Heart right ventricle (tissue), 16 donors: ENCODE measurements at places on chromosomes 4 and X. TPM values are rescaled to one million over a fixed set of nuclear protein-coding genes. Genes with fewer than 3 reads are reported as not detected.

GRCh38 chr4:3613967-3614730 lies 81.9 kb upstream of the LRPAP1 start:
- DNase-seq: peak; percentile 41
- H3K36me3 ChIP-seq: no peaks in the 10 kb centered on the region
- H3K27me3 ChIP-seq: no peaks in the 10 kb centered on the region
- no peak overlapping the region for H3K27ac ChIP-seq

Gene UTP3
- 17.3 TPM for total RNA-seq

Gene ZFYVE28
- total RNA-seq: 2.9 TPM

Gene OTUD4
- 24.2 TPM for total RNA-seq

GRCh38 chr4:159103384-159103990 lies 608 bp downstream of the RAPGEF2 start:
- H3K27ac ChIP-seq: peak overlapping the region; percentile 98
- peaks cover 43% of the 10 kb centered on the region for H3K4me1 ChIP-seq
- H3K36me3 ChIP-seq: no peaks in the 10 kb centered on the region
- H3K27me3 ChIP-seq: no peaks in the 10 kb centered on the region
- DNase-seq: peak; percentile 70
- peak overlapping the region; percentile 99 for H3K4me3 ChIP-seq

Gene FAM184B
- not detected for total RNA-seq

DNA sequence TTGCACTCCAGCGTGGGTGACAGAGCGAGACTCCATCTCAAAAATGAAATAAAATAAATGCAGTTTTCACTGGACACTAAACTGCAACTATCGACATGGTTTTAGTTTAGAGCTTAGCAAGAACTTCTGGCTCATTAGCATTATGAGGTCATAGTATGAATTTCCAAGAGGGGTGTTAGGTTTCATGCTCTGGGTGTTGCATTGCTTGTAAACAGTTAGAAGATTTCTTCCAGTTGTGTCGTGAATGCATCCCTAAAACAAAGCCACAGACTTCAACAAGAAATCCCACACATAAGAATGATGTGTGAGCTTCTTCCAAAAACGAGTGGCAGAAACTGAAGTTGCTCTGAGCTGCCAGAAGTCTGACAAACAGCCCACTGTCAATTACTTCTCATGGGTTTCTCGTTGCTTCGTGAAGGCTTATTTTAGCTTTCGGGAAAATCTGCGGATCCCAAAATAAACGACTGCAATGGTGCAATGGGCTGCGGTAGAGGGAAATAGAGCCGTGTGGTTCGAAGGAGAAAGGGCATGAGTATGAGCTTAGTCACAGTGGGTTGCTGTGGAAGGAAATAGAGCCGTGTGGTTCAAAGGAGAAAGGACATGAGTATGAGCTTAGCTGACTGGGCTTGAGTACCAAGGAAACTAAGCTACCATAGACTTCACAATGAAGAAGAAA lies 354.9 kb downstream of the DHRSX start:
- DNase-seq: no peak
- no peak overlapping the region for H3K4me3 ChIP-seq
- no peaks in the 10 kb centered on the region for H3K36me3 ChIP-seq
- H3K4me1 ChIP-seq: no peaks in the 10 kb centered on the region
- H3K27me3 ChIP-seq: no peaks in the 10 kb centered on the region

Gene CT45A8
- not detected for total RNA-seq

- H3K4me3 ChIP-seq: no peak overlapping the region
- no peak for DNase-seq
- H3K27me3 ChIP-seq: no peaks in the 10 kb centered on the region
- H3K36me3 ChIP-seq: no peaks in the 10 kb centered on the region
- H3K27ac ChIP-seq: no peak overlapping the region
- peaks cover 6% of the 10 kb centered on the region for H3K4me1 ChIP-seq
Measured at GRCh38 chrX:48806081-48806480, 4.2 kb downstream of the HDAC6 start.

DNA sequence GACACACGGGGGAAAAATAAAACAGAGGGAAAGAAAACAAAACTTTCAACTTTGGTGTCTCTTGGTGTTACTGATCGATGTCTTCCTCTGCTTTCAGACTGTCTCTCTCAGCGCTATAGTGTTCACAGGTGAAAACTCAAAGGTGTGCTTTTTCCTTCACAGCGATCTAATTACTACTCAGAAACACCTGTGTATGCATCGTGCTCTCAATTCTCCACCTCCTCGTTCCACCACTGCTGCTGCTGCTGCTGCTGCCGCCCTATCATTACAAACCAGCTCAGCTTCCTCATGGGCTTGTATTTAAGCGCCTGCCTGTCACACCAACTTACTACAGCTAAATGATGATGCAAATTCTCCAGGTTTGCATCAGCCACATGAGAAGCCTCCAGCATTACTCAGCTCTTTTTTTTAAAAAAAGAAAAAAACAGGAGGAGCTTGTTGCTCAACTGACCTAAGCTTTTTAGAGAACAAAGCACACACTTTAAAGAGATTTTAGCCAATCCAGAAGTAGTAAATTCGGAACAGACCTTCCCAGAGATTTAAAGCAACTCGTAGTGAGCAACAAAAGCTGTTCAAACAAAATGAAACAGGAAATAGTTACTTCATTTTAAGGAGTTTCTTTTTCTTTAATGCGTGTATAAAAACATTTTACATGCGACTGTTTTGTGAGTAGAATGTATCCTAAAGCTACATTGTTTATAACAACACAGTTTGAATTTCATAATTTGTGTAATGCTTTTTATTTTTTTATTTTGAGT lies at the start of gene SLC7A11:
SLC7A11 (minus strand) TSS at position 274 of the 758 bp plus-strand sequence. CDS start 280 bp downstream, outside the sequence.
- H3K27ac ChIP-seq: no peak within 1 kb of the TSS
- no peaks in the 10 kb centered on the region for H3K27me3 ChIP-seq
- peak within 1 kb of the TSS; percentile 38 for H3K4me3 ChIP-seq
- no peaks in the 10 kb centered on the region for H3K36me3 ChIP-seq
- no peaks in the 10 kb centered on the region for H3K4me1 ChIP-seq
- peak; percentile 9 for DNase-seq

- no peak for DNase-seq
- no peaks in the 10 kb centered on the region for H3K27me3 ChIP-seq
- H3K36me3 ChIP-seq: no peaks in the 10 kb centered on the region
- no peaks in the 10 kb centered on the region for H3K4me1 ChIP-seq
- no peak overlapping the region for H3K27ac ChIP-seq
Measured at GRCh38 chr4:131638781-131639180, 1510.3 kb upstream of the PCDH10 start.

Gene HSFX2
- not detected for total RNA-seq

DNA sequence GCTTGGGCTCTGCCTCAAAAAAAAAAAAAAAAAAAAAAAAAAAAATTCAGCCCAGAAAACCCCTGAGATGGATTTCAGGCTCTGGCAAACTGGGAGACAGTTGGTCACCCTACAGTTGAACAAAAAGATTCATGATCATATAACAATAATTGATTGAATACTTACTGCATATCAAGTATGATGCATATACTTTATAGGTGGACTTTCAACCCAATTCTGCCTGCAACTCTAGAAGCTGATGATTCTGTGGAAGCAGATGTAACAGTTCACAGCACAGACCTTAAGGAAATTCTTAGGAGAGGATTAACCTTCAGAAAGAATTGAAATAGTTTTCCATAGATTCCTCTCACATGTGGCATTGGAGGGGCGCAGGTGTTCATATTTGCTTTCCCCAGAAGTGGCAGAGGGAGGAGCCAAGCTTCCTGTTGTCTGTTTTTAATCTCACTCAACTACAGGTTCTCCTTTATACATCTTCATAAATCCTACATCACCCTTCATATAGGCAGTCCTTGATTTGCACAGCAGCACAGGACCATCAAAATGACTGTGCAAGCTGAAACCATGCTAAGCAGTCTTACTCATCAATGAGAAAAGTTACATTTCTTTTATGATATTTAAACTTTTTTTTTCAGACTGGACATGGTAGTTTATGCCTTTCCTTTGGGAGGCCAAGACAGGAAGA lies 149.4 kb upstream of the KLF3 start:
- no peaks in the 10 kb centered on the region for H3K27me3 ChIP-seq
- H3K4me3 ChIP-seq: no peak overlapping the region
- H3K36me3 ChIP-seq: no peaks in the 10 kb centered on the region
- DNase-seq: no peak
- H3K27ac ChIP-seq: no peak overlapping the region

Gene REELD1
- not detected for total RNA-seq

Gene SPANXN3
- not detected for total RNA-seq

Gene SMIM10
- 6.5 TPM for total RNA-seq

Gene UGT2B17
- not detected for total RNA-seq

Gene FAM149A
- 11.1 TPM for total RNA-seq

DNA sequence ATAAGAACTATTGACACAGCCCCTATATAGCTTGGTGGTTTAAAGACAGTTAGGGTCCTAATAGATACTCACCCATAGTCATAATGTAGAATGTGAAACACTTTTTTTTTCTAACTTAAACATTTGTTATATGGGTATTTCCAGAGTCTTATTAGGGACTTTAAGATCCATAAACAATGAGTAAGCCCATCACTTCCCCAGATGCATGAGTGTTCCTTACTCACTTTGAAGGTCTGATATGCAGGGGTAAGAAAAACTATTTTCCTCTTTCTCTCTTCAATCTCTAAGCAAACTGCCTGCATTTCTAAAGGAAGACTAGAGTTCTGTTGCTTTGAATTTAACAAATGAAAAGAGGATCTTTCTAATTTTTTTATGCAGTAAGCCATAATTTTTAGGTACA lies 443.6 kb upstream of the PITX2 start:
- no peaks in the 10 kb centered on the region for H3K4me1 ChIP-seq
- DNase-seq: no peak
- H3K27ac ChIP-seq: no peak overlapping the region
- no peak overlapping the region for H3K4me3 ChIP-seq
- H3K36me3 ChIP-seq: no peaks in the 10 kb centered on the region

DNA sequence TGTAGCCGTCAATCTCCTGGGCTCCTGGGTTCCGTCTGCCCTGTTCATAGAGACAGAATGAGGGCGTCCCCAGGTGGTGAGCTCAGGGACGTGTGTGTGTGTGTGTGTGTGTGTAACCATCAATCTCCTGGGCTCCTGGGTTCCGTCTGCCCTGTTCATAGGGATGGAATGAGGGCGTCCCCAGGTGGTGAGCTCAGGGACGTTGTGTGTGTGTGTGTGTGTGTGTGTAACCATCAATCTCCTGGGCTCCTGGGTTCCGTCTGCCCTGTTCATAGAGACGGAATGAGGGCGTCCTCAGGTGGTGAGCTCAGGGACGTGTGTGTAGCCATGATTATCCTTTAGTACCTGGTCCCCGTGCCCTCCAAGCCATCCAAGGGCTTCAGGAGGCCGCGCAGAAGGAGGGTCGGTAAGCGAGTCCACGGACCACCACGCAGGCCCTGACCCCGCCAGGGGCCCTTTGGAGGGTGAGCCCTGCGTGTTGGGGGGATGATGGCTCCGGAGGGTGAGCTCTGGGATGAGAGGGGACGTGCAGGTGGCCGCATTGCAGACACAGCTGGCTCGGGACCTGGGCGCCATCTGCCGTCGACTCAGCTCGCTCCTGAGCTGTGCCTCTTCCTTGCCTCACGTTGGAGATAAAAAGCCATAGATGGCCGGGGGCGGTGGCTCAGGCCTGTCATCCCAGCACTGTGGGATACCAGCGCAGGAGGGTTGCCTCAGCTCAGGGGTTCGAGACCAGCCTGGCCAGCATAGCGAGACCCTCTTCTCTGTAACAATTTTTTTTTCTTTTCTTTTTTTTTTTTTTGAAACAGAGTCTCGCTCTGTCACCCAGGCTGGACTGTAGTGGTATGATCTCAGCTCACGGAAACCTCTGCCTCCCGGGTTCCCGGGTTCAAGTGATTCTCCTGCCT lies 5.4 kb upstream of the GTPBP6 start:
- DNase-seq: no peak
- H3K4me1 ChIP-seq: peaks cover 16% of the 10 kb centered on the region
- H3K4me3 ChIP-seq: no peak overlapping the region
- no peak overlapping the region for H3K27ac ChIP-seq
- H3K27me3 ChIP-seq: no peaks in the 10 kb centered on the region
- no peaks in the 10 kb centered on the region for H3K36me3 ChIP-seq

DNA sequence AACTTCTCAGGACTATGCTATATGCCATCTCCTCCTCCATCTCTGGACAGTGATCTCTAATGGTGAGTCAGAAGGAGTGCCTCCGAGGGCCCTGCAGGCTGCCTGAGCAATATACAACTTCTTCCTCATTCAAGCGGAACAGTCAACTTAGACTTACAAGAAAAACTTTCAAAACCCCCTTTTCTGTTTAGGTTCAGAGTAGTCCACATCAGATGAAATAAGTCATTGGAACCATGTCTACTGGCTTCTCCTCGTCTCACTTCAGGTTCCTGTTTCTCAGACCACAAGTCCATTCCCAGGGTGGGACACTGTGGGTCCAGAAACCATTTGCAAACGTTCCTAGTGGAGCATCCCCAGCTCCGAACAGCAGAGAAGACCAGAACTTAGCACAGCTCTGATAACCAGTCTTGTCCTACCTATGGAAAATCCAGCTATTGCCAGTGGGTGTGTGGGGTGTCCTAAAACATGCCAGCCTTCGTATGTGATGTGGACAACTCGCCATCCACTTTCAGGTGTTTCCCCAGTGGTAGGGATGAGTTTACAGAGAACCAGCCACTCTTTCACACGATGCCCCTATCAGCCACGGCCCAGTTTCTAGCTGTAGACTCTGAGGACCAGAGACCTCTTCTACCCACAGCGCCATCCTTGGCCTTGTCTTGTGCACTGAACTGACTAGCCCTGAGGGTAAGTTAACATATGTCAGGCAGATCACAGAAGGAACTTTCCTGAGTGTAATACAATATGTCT lies 32.7 kb upstream of the NKRF start:
- DNase-seq: no peak
- H3K36me3 ChIP-seq: no peaks in the 10 kb centered on the region
- H3K4me1 ChIP-seq: no peaks in the 10 kb centered on the region

Gene KLB
- 0.21 TPM for total RNA-seq

GRCh38 chr4:153143527-153144348 lies 60.5 kb upstream of the TRIM2 start:
- H3K27ac ChIP-seq: no peak overlapping the region
- H3K27me3 ChIP-seq: no peaks in the 10 kb centered on the region
- DNase-seq: no peak
- no peaks in the 10 kb centered on the region for H3K36me3 ChIP-seq
- H3K4me1 ChIP-seq: peaks cover 14% of the 10 kb centered on the region

DNA sequence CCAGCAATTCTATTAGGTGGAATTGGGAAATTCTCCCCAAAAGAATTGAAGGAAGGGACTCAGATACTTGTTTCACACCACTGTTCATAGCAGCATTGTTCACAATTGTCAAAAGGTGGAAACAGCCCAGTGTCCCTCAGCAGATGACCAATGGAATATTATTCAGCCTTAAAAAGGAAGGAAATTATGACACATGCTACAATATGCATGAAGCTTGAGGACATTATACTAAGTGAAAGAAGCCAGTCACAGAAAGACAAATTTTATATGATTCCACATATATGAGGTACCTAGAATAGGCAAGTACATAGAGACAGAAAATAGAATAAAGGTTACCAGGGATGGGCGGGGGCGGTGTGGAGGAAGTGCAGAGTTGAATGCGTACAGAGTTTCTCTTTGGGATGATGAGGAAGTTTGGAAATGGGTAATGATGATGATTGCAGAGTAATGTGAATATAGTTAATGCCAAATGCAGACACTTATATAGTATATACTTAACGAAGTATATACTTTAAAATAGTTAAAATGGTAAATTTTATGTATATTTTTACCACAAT lies 29.6 kb downstream of the DOCK11 start:
- peaks cover 3% of the 10 kb centered on the region for H3K4me1 ChIP-seq
- H3K27me3 ChIP-seq: no peaks in the 10 kb centered on the region
- no peak overlapping the region for H3K27ac ChIP-seq
- no peaks in the 10 kb centered on the region for H3K36me3 ChIP-seq
- no peak overlapping the region for H3K4me3 ChIP-seq

GRCh38 chr4:165378745-165379677 lies at the start of gene CPE:
Gene CPE, plus strand, starts transcription at chr4:165379008. Its CDS starts 214 bp downstream, at chr4:165379222.
- no peaks in the 10 kb centered on the region for H3K36me3 ChIP-seq
- H3K27ac ChIP-seq: peak within 1 kb of the TSS; percentile 73
- H3K4me3 ChIP-seq: peak within 1 kb of the TSS; percentile 63
- no peaks in the 10 kb centered on the region for H3K4me1 ChIP-seq
- DNase-seq: peak; percentile 76
- H3K27me3 ChIP-seq: peaks cover 28% of the 10 kb centered on the region
